Thyroid gland (tissue), 4 donors: ENCODE measurements at places on chromosomes 11 and 22. TPM values are rescaled to one million over a fixed set of nuclear protein-coding genes. Genes with fewer than 3 reads are reported as not detected.

The LAYN gene
- total RNA-seq = 62.1 TPM

The ACTN3 gene
- total RNA-seq = not detected

The SLCO2B1 gene
- total RNA-seq = 60.9 TPM

DNA sequence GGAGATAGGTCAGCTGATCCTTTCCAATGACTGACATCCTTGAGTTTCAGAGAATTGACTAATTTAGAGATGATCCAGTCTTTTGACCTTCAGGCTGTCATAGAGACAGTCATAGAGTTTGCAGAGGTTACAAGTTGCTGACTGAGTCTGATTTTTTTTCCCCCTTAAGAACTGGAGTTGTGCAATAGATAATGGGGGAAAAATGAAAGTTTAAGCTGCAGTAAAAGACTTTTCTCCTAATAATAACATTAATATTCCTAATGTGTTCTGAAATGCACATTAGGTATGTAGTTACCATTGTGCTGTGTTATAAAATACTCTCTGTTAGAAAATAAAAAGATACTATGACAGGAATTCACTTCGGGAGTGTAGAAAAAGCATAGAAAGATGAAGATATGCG is 876.9 kb upstream of the RAG2 start:
- DNase-seq = no peak
- H3K36me3 ChIP-seq = no peaks in the 10 kb centered on the region
- H3K27me3 ChIP-seq = no peaks in the 10 kb centered on the region
- H3K4me3 ChIP-seq = no peak overlapping the region

DNA sequence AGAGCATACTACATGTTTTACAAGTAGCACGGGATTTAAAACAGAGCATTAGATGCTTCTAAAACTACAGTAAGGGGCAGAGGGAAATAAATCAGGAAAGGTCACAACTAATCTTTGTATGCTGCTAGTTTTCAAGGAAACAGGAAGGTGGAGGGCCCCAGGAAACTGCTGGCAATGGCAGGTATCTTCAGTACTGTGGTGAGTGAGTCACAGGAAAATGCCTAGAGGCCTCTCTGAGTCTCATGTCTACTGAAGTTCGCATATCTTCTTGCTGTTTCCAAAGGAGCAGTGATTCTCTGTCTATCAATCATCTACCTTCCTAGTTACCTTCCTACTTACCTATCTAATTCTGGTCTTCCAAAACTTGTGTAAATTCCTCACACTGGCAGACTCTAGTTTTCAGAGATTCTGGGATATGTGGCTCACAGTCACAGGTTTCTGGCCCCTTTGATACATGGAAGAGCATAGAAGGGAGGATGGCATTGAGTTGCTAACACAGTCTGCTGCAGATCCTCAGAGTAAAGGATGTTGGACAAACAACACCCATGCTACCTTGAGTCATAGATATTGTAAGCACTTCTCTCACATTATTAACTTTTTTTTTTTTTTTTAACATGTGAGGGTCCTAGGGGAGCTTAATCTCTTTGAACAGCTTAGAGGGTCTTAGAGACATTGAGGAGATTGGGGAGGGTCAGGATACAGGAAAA is 58.8 kb upstream of the SYN3 start:
- H3K4me1 ChIP-seq = no peaks in the 10 kb centered on the region
- no peak overlapping the region for H3K4me3 ChIP-seq
- H3K36me3 ChIP-seq = no peaks in the 10 kb centered on the region
- no peak for DNase-seq
- H3K27ac ChIP-seq = no peak overlapping the region
- no peaks in the 10 kb centered on the region for H3K27me3 ChIP-seq
